ENCODE measurements at places on chromosomes 2 and 18.

GRCh38 chr2:173151671-173152401 lies 76.2 kb downstream of the MAP3K20 start:
- DNase-seq, result no peak

DNA sequence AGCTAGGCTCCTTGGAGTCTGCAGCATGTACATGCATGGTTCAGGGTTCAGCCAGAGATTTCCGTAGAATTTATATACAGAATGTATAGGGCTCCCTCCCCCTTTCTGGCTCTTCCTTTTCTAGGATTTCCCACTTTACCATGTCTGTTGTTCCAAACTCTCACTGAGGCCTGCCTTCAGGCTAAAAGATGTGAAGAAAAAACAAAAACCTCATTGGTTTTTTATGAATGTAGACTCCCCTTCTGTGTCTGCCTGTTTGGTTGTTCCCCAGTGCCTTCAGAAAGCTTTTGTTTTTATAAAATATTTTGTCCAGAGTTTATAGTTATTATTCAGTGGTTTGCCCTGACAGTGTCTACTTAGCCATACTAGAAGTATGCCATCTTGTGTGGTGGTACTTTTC lies 3.6 kb downstream of the NDUFV2 start:
- DNase-seq, result no peak

GRCh38 chr18:6627645-6628044 lies 101.9 kb upstream of the ARHGAP28 start:
- no peak for DNase-seq

- no peak for DNase-seq
Measured at GRCh38 chr2:235238537-235238936, 255.3 kb upstream of the AGAP1 start.

GRCh38 chr2:37365669-37366068 lies 21.2 kb downstream of the QPCT start:
- DNase-seq, result no peak

DNA sequence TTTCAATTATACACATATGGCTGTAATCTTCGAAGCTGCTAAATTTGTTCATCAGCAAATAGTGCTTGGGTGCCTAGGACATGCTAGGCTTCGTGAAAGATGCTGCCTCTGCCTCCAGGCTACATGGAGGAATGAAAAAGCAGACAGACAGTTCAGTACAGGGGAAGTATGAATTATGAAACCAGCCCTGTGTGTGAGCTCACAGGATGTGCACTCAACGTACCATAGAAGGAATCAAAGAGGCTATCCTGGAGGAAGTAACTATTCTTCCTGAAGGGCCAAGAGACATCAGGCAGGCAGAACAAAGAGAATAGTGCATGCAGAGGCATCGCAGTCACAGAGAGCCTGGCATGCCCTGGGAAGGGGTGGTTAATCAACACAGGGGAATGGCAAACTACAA lies 61.4 kb downstream of the DYM start:
- DNase-seq, result no peak

DNA sequence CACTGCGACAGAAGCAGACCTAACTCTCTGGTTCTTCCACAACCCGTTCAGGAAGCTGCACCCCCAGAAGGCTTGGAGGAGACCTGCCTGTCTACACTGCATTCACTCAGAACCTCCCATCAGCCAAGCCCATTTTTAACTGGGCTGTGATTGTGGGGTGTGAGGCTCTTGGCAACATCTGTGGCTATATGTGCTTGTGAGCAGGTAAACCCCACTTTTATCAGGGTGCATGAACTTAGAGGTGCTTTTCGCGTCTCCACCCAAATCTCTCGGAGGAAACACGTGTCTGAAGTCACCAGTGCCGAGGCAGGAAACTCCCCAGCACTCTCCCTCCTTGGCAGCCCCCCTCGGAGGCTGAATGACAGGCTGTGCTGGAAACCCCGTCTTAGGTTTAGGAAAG lies 158.2 kb upstream of the SALL3 start:
- no peak for DNase-seq

Data from esophagus squamous epithelium (tissue), 5 donors.